ENCODE measurements at places on chromosomes 11 and 22.
A peak's percentile ranks its signal among the peaks of the same experiment; 100 is the strongest.

- peak; percentile 76 for DNase-seq
These were observed 8.6 kb upstream of the CD3E start for GRCh38 chr11:118295815-118296454.

GRCh38 chr22:39991159-39991860, 3.4 kb upstream of the FAM83F start:
- no peak for DNase-seq

DNA sequence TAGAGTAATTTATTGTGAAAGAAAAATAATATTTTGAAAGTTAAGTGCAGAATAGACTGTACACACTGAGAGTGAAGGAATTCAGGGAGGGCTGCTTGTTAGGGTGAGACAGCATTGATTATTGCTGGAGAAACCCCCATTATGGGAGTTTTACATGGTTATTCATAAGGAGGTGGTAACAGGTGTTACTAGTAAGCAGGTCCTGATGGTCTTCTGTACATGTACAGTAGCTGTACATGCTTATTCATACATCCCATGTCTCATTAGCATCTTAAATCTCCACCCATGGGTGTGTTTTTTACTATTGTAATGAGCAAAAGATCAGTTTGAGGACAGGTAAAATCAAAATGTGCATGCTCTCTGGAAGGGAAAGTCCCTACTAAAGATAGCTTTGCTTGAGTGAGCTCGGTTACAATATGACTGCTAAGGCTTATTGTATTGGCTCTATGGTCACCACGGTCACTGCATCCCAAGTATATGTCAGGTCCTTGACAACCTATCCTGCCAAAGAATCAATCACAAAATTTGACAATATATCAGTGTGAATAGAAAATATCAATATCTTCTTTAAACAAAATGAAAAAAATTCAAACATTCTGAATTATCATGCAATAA, 6.2 kb downstream of the KDM4F start:
- DNase-seq: no peak

GRCh38 chr11:36254713-36255112, 34.5 kb downstream of the COMMD9 start:
- DNase-seq: peak; percentile 8

GRCh38 chr11:94515398-94515797, 3.1 kb downstream of the C11orf97 start:
- DNase-seq: no peak

- DNase-seq: no peak
These were observed 18.1 kb upstream of the MYH9 start for GRCh38 chr22:36405671-36406538.

- peak; percentile 70 for DNase-seq
These were observed 217.7 kb upstream of the CTSC start for GRCh38 chr11:88555018-88555828.

DNA sequence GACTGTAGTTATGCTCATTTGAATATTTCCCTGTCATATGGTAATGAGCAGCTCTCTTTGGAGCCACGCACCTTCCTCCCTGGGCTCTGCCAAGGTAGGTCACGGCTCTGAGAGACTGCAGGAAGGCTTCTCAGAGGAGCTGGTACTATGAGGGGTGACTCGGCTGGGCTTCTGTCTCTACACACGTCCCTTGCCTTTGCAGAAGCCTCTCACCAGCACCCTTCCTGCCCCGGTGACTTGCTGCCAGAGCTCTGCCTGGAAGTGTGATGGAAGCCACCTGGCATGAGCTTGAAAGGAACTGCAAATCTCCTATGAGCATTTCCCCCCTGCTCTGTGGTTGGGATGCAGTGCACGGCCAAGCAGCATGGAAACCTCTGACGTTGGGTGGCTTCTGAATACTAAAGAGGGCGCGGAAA, 74.2 kb downstream of the KIRREL3 start:
- no peak for DNase-seq

- DNase-seq: no peak
These were observed 12.1 kb downstream of the DPP3 start for GRCh38 chr11:66492161-66492865.

DNA sequence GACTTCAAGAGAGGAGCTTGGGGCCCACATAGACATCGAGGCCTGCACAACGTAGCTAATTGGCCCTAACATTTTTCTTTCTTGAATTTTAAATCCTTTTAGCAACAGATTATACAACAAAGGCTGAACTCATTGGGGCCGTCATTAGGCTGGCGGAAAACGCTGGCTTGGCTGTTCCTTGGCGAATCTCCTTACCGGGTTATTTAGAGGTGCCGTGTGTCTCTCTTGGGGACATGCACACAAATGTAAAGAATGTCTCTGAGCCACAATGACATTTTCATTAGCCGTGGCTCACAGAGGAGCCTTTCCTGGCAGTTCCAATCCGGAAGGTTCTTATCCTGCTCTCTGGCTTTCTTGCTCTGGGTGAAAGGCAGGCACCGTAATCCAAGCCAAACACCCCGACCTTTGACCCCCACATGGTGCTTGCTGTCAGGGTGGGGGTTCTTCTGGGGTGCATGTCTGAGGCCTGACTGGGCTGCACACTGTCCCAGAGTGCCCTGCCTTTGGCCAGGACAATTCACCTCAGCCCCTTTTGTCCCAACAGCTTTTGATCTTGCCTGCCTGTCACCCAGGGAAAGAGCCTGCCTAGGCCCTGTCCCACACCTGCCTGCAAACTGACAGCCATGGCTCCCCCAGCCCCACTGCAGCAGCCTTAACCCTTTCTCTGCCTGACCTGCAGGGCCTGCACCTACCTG, 9.2 kb upstream of the FGF3 start:
- DNase-seq: no peak

DNA sequence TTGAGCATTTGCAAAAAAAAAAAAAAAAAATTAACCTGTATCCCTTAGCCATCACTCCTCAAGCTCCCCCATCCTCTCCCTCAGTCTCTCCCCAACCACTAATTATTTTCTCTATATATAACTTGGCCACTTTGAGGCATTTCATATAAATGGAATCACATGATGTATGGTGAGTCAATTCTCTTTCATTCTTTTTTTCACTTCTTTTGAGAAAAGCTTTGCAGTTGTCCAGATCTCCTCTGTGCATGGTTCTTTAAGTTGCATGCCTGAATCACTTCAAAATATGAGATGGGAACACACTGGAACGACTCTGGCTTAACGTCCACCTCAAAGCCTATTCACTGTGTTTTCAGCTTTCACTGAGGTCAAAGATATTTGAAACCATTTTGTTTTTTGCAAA, 40.7 kb downstream of the SHANK2 start:
- no peak for DNase-seq

DNA sequence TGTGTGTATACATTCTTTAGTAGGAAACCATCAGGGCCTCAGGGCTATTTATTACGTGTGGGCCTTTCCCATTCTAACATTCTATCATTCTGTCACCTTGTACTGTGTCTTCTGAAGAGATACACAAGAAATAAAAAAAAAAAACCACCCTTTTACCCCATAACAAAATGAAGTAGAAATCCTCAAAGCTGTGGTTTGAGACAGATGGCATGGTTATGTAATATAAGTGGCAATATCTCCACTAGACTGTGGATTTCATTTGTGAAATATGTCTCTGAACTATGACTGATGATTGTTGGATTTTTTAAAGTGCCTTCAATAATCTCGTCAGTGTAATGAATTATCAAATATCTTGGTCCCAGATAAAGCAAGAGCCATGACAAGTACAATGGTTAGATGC, 150.0 kb upstream of the BLID start:
- no peak for DNase-seq

GRCh38 chr22:49226096-49226495, 601.6 kb downstream of the BRD1 start:
- DNase-seq: no peak

- no peak for DNase-seq
These were observed 33.5 kb upstream of the TXNRD2 start for GRCh38 chr22:19974935-19975706.

DNA sequence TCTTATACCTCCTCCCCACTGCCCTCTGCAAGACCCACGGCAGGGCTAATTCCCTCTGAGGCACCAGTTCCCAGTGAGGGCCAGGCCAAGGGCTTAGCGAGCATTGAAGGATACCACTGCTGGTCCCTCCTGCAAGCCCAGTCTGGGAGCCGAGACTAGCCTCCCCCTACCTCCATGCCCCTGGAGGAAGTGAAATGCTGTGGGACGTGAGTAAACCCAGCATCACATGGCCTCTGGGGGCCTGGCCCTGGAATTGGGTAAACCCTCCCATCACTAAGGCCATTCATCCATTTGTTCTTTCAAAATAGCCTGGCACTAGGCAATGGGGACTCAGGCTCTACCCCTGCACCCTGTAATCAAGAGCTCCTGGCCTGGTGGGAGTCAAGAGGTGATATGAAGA, 24.7 kb downstream of the ARAP1 start:
- no peak for DNase-seq

- DNase-seq: peak; percentile 5
These were observed 313.1 kb downstream of the C11orf87 start for GRCh38 chr11:109735128-109735527.

DNA sequence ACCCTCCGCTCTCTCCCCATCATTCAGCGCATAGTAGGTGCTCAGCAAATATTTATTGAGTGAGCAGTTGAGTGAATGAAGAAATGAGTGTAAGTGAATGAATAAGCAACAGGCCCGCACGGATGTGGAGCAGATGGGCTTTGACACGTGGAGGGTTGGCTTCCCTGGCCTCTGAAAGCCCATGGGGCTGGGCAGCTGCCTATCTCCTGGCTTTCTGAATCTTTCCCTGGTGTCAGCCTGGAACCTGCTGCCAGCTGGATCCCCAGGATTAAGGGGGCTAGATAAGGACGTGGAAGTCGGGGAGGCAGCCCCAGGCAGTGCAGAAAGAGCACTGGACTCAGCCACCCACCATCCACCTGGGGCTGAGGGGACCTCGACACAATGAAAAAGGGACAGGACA, 12.6 kb downstream of the IL2RB start:
- DNase-seq: no peak

GRCh38 chr22:22241554-22241898, 3.1 kb upstream of the VPREB1 start:
- no peak for DNase-seq

DNA sequence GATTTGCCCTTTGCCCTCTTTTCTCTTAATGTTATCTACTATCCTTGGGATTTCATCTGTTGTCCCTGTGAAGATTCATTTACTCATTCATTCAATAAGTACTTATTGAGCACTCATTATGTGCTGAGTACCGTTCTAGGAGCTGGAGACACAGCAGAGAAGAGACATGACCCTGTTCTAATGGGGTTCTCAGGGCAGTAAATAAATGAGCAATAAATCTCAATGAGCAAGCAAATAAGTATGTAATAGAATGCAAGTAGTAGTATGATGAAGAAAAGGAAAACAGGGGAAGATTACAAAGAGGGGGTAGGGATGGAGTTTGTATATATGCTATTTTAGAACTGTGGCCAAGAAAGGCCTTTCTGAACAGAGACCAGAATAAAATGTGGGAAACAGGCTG, 34.2 kb upstream of the NRIP3 start:
- DNase-seq: no peak

GRCh38 chr11:72512956-72513355, 78.6 kb upstream of the CLPB start:
- no peak for DNase-seq

DNA sequence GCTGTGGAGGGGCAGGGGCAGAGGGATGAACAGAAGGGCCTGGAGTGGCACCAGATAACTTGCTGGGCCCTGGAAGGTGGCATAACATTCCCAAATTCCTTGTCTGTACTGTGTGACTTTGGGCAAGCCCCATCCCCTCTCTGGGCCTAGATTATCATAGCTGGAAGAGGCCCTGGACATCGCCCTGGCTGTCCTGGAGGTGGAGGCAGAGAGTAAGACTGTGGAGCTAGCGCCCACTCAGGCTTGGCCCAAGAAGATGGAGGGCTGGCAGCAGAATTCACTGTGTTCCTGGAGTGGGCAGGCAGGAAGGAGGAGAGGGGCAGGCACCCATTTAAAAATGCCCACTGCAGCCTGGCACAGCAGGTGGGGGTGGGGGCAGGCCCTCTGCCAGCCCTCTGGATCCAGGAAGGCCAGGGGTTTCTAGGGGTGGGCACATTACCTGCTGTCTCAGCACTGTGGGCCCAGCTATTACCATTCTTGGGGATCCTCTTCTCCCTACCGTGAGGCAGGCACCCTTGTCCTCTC, 22.6 kb downstream of the ARHGEF17 start:
- peak; percentile 57 for DNase-seq

DNA sequence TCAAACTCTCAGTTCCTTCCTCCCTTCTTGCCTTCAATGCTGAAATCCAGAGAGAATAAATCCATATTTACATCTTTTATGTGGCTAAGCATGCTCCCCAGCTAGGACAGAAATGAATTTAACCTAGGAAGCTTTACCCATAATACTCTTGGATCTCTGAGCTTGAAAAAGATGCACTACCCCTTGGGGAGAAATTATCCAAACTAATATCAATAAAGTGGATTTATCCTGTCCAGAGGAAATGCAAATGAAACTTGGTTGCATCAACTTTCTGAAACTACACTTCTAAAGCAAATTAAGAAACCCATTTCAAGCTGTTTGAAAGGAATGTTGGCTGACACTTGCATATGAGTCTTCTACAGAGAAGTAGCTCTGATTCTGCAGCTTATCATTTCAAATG, 347.9 kb downstream of the TTC28 start:
- DNase-seq: no peak

- DNase-seq: peak; percentile 51
These were observed 331.8 kb upstream of the MPPED2 start for GRCh38 chr11:30917859-30918478.

DNA sequence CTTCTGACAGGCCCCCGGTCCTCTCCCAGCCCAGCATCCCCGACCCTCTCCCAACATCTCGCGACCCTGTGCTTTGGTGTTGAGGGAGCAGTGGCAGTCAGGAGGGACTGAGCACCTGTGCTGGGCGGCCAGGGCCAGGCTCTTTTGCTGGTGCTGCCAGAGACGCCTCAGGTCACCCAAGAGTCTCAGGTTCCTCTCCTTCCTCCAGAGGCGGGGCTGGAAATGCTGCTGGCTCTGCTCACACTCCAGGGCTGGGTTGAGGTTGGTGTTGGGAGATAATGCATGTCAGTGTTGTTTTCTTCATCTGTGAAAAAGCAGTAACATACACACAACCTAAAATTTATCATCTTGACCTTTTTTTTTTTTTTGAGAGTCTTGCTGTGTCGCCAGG, 1.2 kb upstream of the IGLL1 start:
- no peak for DNase-seq

DNA sequence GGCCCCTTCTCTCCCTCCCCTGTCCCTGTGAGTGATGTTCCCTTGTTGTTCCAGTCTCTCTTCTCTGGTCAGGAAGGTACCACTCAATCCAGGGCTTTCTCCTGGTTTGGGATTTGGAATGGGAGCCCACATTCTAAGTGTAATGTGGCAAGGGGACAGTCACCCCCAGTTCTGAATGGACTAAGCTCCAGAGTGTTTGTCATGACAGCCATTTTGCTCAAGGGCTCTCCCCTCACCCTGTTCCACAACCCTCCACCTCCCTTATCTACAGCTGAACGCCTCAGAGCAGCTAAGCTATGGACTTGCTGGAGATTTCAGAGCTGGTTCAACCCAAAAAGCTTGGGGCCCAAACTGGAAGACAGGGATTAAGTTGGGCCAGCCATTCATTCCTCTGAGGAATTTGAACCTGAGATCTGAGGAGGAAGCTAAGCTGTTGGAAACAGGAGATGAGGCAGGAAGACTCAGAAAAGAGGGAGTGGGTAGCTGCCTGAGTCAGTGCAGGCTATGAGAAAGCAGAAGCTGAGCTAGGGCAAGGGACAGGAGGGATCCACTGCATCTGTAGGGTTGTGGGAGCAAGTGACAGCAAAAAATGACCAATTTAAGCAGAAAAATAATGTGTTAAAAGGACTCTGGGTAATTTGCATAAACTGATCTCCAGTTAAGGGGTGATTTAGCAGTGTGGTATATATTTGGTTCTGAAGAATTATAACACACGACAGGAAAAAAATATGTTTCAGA, 22.9 kb upstream of the FCHSD2 start:
- no peak for DNase-seq
